Right cardiac atrium (tissue), 5 donors: ENCODE measurements at places on chromosomes 5 and 9. TPM values are rescaled to one million over a fixed set of nuclear protein-coding genes. Genes with fewer than 3 reads are reported as not detected.

DNA sequence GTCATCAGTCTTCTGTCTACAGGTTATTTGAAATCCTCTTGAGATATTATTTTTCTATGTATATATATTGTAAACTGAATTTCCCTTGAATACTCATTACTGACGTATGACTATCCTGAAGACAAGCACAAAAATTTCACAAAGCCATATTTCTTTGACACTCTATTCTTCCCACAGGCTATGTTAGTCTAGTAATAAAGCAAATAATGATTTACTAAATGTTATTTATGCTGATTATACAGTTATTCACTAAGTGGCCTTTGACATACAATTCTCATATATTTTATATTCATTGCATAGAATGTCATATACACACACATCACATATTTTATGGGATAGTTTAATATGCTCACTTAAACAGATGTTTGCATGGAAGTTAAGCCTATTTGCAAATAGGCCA, 793.0 kb upstream of the GRAMD2B start:
- no peak for DNase-seq

MAMDC2 gene
- 18.1 TPM for total RNA-seq

GRCh38 chr5:135058331-135058732, 24.3 kb upstream of the PITX1 start:
- DNase-seq: no peak

- no peak for DNase-seq
Measured at GRCh38 chr9:115192280-115192679, 74.3 kb upstream of the TNC start.
